Stimulated activated effector memory CD8-positive, alpha-beta T cell treated with anti-CD3 and anti-CD28 coated beads, Interleukin-12 subunit alpha, Interleukin-12 subunit beta, amount 100 ng/mL, for 72 hours (primary cell): ENCODE measurements at places on chromosomes 7 and 10.

- DNase-seq: no peak
Measured at GRCh38 chr7:29401769-29402168, 161.9 kb upstream of the PRR15 start.

GRCh38 chr10:48542471-48543181 is 62.2 kb downstream of the ARHGAP22 start:
- DNase-seq: no peak

- no peak for DNase-seq
Measured at GRCh38 chr7:90777465-90777864, 181.3 kb downstream of the CDK14 start.

DNA sequence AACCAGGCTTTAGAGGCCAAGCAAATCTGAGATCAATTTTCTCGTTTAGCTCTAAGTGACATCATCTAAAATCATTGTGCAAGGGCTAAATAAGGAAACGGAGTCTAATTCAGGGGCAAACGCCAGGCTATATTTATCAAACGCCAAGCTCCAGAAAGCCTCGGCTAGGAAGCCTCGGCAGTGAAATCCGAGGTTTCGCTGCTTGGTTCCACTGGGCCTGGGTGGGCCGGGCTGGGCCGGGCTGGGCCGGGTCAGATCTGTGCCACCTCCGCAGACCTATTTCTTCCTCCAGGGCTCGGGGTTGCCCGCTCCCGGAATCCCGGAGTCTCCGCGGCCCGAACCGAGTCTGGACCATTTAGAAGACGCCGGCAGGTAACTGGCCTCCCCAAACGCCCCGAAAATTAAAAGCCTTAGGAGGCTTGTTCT is 459 bp upstream of the FEZF1 start:
- DNase-seq: no peak

GRCh38 chr7:43201912-43202311 is 89.5 kb downstream of the HECW1 start:
- DNase-seq: no peak

DNA sequence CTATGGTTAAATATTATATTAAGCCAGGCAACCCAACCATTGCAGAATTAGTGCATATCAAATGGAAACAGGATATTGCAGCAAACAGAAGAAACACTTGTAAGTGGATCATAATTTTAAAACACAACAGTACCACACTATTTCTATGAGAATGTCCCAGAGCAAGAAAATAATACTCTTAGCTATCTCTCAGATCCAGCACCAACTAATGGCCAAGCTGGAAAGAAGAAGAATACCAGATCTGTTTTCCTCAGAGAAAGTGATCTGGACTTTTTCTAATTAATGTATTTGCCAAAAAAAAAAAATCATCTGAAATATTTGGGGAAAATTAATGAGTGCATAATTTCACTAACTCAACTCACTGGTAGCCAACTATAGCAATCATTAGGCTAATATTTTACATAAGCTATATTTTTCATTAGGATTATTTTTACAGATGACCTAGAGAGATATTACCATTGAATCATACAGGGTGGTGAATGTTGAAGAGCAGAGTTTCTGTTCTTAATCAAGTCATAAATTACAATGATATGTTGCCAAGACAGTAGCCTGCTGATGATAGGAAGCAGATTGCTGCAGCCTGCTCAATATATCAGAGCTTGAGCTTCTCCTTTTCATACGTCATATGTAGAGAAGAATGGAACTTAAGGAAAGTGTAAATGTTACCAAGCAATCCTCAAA is 995.4 kb upstream of the LRRN3 start:
- no peak for DNase-seq

DNA sequence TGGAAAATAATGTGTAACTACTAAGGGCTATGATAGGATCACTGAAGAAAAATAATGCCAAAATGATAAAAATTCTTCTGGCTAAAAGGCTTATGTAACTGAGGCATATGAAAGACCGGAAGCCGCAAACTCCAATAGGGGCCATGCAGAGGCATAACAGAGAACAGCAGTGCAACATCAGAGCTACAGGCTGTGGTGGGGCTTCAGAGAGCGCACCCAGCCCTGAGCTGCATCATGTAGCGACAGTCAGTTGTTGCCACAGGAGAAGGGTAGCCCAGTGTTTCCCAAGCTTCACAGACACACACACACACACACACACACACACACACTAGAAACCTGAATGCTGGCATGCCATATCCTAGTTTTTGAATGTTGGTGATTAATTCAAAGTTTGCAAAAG is 9.3 kb downstream of the LLCFC1 start:
- no peak for DNase-seq

DNA sequence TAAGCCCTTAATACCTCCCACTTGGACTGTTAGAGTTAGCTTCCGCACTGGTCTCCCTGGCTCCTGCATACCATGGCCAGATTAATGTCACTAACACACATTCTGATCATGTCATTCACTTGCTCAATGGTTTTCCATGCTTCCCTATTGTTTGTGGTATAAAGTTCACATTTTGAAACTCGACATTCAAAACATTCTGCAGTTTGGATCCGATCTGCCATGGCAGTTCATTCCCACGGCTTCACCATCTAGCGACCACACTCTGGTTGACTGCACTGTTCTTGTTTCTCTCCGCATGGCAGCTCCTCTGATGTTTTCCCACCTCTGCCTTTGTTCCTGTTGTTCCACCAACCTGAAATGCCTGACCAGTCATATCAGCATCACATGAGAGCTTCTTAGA is 87.4 kb upstream of the WAC start:
- DNase-seq: no peak

DNA sequence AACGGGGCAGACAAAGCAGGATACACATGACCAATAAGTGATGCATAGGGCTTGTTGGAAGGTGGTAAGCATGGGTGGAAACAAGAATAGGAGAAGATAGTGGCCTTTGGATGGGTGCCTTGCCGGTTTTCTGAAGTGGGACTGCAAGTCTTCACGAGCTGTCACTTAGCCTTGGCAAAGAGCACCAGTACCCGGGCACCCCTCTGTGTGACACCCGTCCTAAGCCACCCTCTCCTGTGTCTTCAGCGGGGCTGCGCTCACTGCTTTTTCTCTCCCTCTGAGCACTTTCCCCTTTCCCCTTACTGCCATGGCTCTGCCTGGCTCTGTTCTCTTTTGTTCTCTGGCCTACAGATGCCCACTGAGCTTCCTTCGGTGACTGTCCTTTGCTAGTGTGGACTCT is 399.7 kb upstream of the MKI67 start:
- no peak for DNase-seq

DNA sequence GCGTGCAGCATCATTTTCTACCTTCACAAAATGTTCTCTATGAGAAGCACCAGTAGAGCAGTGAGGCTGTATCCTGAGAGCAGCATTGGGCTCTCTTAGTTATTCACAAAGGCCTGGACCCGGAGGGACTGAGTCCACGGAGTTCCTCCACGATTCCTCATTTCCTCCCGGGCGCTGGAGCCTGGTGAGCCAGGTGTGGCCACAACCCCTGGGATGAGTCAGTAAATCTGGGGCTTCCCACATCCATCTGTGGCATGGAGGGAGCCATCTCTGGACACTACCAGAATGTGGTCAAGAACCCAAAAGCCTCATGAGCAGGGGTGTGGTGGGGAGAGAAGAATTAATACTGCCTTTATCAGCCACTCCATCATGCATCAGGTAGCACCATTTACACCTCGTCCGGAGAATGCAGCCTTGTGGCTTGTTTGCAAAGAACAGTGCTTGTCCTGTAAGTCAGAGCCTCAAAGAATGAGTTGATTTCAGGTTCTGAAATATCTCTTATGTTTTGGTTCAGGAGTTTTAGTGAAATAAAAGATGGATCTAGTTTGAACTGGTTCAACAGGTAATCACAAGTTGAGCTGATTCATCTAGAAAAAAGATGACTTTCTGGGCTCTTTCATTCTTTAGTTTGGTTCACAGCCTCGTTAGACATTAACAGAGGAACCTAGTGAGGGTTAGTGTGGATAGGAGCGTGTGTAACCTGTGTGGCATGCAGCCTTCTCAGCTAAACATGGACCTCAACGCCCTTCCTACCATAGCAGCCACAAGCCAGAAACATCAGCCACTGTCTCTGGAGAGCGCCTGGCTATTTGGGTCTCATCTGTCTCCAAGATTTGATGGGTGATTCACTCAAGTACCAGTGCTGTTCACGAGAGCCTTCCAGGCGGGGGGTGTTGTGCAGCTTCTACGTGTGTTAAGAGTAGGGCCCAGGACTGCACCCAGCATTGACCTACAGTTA is 95.2 kb downstream of the WDR37 start:
- DNase-seq: peak; percentile 40

- peak; percentile 45 for DNase-seq
Measured at GRCh38 chr10:119268871-119269506, 61.6 kb downstream of the GRK5 start.

DNA sequence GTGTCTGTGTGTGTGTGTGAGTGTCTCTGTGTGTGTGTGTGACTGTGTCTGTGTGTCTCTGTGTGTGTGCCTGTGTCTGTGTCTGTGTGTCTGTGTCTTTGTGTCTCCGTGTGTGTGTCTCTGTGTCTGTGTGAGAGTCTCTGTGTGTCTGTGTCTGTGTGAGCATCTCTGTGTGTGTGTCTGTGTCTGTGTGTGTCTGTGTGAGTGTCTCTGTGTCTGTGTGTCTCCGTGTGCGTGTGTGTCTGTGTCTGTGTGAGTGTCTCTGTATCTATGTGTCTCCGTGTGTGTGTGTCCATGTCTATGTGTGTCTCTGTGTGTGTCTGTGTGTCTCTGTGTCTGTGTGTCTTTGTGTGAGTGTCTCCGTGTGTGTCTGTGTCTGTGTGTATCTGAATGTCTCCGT is 120.4 kb downstream of the SH2D4B start:
- no peak for DNase-seq

DNA sequence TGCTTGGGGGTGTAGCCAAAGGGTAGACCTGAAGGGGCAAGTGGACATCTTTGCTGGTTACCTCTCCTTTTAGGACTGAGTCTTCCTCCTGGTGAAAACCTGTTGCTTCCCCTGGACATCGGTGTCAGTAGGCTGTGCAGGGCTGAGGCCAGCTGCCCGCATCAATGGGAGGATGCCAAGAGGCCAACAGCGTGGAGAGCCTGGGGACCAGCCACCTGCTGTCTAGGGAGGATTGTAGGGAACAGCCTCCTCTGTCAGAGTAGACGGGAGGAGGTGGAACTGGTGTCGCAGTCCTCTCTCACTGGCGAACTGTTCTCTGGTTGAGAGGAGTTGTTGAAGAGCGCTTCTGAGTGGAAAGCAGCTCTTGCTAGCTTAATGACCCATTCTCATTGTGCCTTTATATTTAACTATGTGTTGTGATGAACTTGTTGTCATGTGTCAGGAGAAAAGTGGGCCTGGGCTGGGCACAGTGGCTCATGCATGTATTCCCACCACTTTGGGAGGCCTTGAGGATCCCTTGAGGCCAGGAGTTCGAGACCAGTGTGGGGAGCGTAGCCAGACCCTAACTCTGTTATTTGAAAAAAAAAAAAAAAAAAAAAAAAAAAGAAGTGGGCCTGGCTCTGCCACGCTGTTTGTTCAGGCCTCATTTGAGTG is 1.8 kb downstream of the SUFU start:
- no peak for DNase-seq

GRCh38 chr10:79320820-79321493 is 26.3 kb upstream of the PPIF start:
- DNase-seq: no peak

- DNase-seq: no peak
Measured at GRCh38 chr7:148732862-148733261, 34.2 kb downstream of the CUL1 start.

GRCh38 chr7:135799881-135800280 is 51.3 kb upstream of the FAM180A start:
- DNase-seq: no peak

- no peak for DNase-seq
Measured at GRCh38 chr7:48244864-48245271, 73.6 kb downstream of the ABCA13 start.

- no peak for DNase-seq
Measured at GRCh38 chr7:3176112-3177000, 124.7 kb upstream of the SDK1 start.

GRCh38 chr7:3806516-3806915 is 505.5 kb downstream of the SDK1 start:
- no peak for DNase-seq

DNA sequence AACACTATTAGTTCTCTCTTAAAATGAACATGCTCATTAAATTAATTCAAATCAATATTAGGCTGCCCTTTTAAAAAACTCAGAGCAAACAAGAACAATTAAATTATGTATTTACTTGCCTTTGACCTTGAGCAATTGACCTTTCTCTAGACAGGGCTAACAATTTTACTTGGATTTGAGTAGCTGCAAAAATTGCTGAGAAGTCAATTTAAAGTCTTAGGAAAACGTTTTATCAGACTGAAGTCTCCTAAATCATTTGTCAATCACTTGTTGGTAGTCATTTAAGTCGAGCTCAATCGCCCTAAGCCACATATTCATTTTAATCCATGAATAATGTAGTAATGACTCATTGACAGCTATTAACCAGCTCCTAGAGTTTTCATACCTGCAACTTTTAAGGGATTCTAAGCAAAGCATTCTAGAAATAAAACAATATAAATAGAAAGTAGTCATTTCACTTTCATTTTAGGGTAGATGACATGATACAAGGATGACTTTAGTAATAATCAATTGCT is 84.9 kb upstream of the SEC61G start:
- no peak for DNase-seq

DNA sequence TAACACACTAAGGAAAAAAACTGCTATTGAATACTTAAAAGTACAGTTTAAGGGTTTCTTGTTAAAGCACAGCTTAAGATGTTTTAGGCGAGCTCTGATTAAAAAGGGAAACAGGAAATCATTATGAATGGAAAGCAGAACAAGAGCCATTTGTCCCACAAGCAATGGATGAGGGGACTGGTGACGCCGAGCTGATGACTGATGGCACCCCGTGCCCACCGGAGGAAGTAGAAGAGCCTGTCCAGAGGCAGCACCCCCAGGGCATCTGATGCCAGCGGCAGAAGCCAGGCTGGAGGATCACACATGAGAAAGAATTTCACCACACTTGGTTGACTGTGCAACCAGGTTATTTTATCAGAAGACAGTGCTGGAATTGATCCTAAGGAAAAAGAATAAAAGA is 15.0 kb upstream of the INSIG1 start:
- no peak for DNase-seq

GRCh38 chr7:129903935-129904334 is 48.8 kb downstream of the UBE2H start:
- DNase-seq: no peak

GRCh38 chr10:12563489-12563888 is 214.1 kb downstream of the CAMK1D start:
- no peak for DNase-seq

- no peak for DNase-seq
Measured at GRCh38 chr7:376306-377079, 86.5 kb downstream of the FOXL3 start.

GRCh38 chr7:24720283-24720682 is 37.0 kb downstream of the GSDME start:
- no peak for DNase-seq
